ENCODE measurements at places on chromosomes 3 and 15.

- H3K4me3 ChIP-seq: no peak overlapping the region
- no peaks in the 10 kb centered on the region for H3K4me1 ChIP-seq
- DNase-seq: no peak
- H3K27me3 ChIP-seq: peaks cover 12% of the 10 kb centered on the region
- no peak overlapping the region for H3K27ac ChIP-seq
Measured at GRCh38 chr3:32814361-32814760, 3.4 kb upstream of the TRIM71 start.

GRCh38 chr15:57619746-57620145 lies 28.0 kb downstream of the MYZAP start:
- DNase-seq: no peak
- H3K27ac ChIP-seq: no peak overlapping the region
- no peaks in the 10 kb centered on the region for H3K4me1 ChIP-seq
- H3K4me3 ChIP-seq: no peak overlapping the region
- no peaks in the 10 kb centered on the region for H3K27me3 ChIP-seq

DNA sequence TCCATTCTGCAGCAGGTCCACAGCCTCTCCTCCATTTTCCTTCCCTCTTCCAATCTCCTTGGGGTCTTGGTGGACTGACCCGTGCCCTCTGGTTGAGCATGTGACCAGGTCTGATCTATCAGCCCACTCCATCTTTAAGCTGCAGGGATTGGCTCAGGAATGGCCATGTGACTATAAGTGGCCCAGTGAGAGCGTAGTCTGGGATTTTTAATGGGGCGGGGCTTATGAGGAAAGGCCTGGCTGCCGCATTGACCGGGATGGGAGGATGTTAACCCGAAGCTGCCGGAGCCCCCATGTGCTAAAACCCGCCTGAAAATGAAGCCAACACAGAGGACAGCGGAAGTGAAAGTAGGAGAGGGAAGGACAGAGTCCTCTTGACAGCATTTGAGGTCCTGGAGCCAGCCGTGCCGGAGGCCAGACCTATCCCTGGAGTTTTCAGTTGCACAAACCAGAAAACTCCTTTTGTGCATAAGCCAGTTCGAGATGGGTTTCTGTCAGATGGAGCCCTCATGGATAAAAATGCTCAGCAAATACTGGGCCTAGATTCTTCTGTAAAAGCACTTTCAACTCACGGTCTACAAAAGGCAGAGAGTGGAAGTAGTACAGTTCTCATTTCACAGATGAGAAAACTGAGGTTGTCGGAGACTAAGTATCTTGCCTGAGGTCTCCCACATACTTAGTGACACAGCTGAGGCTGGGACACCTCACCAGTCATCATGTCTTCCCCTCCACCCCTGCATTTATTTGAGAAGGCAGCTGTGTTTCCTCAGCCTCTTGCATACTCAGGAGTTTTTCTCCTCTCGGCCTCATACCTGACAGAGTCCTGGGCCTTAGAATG lies 61.9 kb downstream of the ATP2B2 start:
- no peaks in the 10 kb centered on the region for H3K27me3 ChIP-seq
- H3K36me3 ChIP-seq: no peaks in the 10 kb centered on the region
- no peak overlapping the region for H3K27ac ChIP-seq
- no peak for DNase-seq

DNA sequence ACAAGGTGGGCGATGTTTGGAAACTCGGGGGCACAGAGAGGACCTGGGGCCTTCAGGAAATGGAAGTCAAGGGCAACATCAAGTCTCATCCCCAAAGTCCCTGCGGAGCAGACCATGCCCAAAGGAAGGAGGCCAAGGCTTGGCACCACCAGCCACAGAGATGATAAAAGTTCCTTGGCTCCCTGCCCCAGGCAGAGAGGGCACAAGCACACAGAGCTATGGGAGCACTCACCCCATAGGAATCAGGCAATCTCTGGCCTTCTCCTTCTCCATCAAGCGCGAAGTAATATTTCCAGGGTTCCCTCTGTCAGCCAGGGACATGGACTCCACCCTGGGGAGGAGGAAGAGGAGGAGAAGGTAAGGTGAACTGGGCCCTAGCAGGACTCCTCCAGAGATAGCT lies 7.9 kb downstream of the ACAA1 start:
- H3K36me3 ChIP-seq: no peaks in the 10 kb centered on the region
- peak; percentile 5 for DNase-seq
- H3K4me1 ChIP-seq: no peaks in the 10 kb centered on the region
- H3K4me3 ChIP-seq: no peak overlapping the region

DNA sequence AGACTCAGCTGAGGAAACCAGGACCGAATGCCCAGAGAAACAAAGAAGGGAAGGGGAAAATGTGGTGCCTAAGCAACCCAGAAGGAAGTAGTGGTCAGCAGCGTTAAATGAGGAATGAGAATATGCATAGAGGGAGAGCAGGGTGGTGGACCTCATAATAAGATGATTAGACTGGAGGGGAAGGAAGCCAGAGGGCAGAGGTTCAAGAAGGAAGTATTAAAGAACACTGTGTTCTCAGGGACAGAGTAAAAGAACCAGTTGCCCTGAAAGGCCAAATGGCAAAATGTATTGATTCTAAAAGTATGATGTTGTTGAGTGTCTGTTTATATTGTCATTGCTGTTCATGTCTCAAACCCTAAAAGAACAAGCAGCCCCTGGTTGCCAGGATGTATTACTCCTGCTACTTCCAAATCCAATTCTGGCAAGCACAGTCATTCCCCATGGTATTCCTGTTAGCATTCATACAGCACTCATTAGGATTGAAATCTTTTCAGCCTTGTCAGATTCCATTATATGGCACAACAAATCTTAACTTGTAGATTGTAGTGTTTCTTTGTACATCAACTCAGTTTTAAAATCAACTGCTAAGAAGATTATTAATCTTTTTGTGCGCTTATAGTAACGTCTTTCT lies 23.4 kb downstream of the P2RY1 start:
- no peaks in the 10 kb centered on the region for H3K4me1 ChIP-seq
- H3K27ac ChIP-seq: no peak overlapping the region
- DNase-seq: no peak
- no peaks in the 10 kb centered on the region for H3K36me3 ChIP-seq
- no peaks in the 10 kb centered on the region for H3K27me3 ChIP-seq

DNA sequence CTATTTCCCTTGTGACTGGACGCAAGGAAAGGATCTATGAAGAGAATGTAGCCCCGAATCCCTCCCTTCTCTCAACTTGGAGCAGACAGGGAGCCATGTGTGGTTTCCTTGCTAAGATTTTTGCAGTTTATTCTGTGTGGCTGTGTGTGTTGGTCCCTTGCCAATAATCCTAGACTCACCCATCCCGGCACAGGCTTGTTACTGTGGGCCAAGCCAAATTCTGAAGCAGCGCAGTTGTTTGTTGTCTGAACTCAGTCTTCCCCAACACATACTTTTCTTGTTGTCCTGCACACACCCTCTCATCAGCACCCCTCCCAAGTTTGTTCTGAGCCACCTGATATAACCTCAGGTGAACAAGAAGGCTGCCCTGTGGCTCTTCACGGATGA lies 193.3 kb upstream of the CTDSPL start:
- H3K27me3 ChIP-seq: no peaks in the 10 kb centered on the region
- peak; percentile 44 for DNase-seq
- H3K4me3 ChIP-seq: no peak overlapping the region

DNA sequence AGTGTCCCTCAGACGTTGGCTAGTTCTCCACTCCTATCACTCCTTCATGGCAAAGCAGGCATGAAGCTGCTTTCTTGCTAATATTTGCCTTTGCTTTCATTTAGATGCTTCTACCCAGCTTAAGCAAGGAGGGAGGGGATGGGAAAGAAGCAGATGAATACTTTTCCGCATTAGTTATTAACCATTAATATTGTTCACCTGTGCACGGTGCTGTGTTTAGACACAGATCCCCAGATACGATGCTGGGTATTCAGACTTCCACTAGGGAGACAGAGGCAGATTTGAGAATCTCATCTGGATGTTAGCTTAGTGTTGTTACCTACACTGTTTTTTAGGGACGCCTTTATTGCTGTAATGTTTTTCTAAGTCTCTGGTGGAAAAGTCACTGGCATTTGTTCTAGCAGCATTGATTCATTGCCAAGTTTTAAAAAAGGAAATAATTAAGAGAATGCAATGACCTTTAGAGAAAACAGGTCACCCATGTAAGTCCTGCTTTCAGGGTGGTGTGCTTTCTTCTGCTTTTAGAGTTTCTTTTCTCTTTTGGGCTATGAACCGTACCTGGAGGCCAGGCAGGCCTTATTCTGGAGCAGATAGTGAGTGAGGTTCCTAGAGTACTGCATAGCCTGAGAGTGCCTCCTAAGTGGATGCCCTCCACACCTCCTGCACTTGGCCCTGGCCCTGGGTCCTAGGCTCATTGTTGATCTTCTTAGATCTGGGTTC lies 55.5 kb downstream of the MYZAP start:
- no peaks in the 10 kb centered on the region for H3K36me3 ChIP-seq
- H3K27me3 ChIP-seq: no peaks in the 10 kb centered on the region
- no peak overlapping the region for H3K4me3 ChIP-seq
- H3K4me1 ChIP-seq: no peaks in the 10 kb centered on the region

DNA sequence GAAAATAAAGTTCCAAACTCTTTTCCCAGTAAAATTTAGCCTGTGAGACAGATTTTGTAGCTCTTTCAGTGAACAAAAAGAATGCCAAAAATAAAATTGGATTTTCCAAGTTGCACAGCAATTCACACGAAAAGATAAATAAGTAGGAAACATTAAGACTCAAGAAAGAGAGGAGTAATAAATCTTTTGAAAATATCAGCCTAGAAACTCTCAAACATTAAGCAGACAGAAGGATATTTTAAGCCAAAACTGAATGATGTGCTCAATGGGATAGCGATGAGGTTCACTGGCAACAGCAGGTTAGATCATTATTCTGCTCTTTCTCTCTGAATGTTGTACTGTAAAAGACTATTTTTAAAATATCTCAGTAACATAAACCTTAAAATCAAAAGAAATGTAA lies 115.0 kb downstream of the STAG1 start:
- no peak overlapping the region for H3K27ac ChIP-seq
- H3K4me3 ChIP-seq: no peak overlapping the region
- DNase-seq: no peak
- no peaks in the 10 kb centered on the region for H3K36me3 ChIP-seq
- H3K27me3 ChIP-seq: no peaks in the 10 kb centered on the region

DNA sequence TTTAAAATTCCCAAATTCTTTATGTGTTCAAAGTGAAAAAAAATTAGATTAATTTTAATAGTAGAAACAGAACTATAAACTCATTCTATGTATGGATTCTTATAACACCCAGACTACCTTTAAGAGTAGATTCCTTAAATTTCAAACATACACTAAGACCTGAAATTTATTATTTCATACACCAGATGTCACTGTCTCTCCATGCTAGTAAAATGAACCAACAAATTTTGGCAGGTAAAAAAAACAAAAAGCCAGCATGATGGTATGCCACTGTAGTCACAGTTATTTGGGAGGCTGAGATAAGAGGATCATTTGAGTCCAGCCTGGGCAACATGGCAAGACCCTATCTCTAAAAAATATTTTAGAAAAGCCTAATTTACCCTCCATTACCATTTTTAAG lies 461.3 kb upstream of the NAALADL2 start:
- no peaks in the 10 kb centered on the region for H3K27me3 ChIP-seq
- no peak overlapping the region for H3K4me3 ChIP-seq
- no peaks in the 10 kb centered on the region for H3K36me3 ChIP-seq
- DNase-seq: no peak
- no peak overlapping the region for H3K27ac ChIP-seq

- H3K27me3 ChIP-seq: no peaks in the 10 kb centered on the region
- H3K4me1 ChIP-seq: peaks cover 3% of the 10 kb centered on the region
- no peak overlapping the region for H3K27ac ChIP-seq
- no peaks in the 10 kb centered on the region for H3K36me3 ChIP-seq
- H3K4me3 ChIP-seq: no peak overlapping the region
- peak; percentile 3 for DNase-seq
Measured at GRCh38 chr3:126030455-126030854, 53.5 kb downstream of the SLC41A3 start.

DNA sequence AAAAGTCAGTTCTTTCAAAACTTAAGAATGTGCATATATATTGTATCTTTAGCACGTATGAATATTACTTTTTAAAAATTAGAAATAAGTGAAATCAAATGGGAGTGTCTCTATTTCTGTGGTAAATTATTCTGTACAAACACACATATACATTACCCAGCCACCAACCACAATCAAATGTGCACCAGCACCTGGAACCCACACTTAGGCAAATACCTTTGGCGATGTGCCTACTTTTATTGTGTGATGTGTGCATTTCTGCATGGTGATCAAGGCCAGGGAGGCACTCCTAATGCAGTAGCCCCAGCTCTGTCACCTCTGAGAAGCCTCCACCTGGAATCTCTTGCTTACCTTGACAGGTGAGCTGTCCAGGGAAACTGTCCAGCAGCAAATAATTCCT lies 76.9 kb downstream of the PIK3R4 start:
- no peak overlapping the region for H3K27ac ChIP-seq
- H3K4me1 ChIP-seq: no peaks in the 10 kb centered on the region
- no peak overlapping the region for H3K4me3 ChIP-seq
